Stimulated activated CD8-positive, alpha-beta memory T cell treated with anti-CD3 and anti-CD28 coated beads, Interleukin-4, amount 100 ng/mL, for 4 hours (primary cell): ENCODE measurements at places on chromosomes 5 and 9.

DNA sequence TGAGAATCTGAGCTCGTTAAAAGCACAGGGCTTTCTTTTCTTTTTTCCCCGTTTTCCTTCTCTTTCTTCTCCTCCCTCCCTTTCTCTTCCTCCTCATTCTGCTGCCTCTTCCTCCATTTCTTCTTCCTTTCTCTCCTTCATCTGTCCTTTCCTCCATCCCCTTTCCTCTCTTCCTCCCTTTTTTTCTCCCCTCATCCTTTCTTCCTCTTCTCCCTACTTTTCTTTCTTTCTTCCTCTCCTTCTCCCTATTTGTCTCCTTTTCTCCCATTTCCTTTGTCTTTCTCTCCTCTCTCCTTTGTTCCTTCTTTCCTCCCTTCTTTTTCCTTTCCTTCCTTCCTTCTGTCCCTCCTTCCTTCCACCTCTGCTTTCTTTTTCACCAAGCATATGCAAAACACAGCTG is 649.4 kb downstream of the IRX1 start:
- DNase-seq: no peak

- DNase-seq: no peak
Measured at GRCh38 chr9:134778841-134779411, 101.7 kb upstream of the FCN2 start.

- DNase-seq: no peak
Measured at GRCh38 chr5:175253597-175253996, 190.4 kb downstream of the DRD1 start.

DNA sequence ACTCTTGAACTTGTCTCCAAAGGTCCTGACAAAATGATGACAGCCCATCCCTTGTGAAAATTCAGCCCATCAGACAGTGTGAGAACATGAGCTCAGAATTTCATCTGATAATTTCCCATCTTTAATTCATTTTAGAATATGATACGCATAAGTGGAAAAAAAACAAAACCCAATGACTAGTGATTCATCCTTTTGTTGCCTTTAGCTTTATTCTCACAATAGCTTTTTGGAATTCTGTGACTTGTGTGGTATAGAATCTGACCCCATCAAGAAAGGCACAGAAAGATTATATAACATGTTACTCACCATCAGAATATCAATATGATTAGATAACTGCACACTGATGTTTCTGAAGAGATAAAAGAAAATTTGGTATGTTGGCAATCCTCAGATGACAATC is 16.1 kb upstream of the TMED7 start:
- no peak for DNase-seq

DNA sequence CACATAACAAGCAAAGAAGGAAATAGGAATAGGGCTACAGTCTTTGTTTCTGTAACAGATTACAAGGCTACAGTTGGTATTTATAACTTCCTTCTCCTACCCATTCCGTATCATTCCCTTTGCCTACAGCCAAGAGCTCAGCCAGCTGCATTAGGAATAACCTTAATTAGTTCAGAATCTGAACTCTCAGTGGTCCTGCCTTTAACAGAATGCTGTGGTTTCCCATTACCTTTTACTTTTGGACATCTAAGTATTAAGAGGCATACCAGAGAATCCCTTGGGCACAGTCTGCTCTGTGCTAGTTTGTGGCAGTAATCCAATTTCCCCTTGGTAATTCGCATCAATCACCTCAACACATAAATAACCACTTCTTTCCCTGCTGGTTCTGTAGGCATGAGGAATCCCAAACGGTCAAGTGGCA is 44.2 kb downstream of the PKD2L2 start:
- no peak for DNase-seq

DNA sequence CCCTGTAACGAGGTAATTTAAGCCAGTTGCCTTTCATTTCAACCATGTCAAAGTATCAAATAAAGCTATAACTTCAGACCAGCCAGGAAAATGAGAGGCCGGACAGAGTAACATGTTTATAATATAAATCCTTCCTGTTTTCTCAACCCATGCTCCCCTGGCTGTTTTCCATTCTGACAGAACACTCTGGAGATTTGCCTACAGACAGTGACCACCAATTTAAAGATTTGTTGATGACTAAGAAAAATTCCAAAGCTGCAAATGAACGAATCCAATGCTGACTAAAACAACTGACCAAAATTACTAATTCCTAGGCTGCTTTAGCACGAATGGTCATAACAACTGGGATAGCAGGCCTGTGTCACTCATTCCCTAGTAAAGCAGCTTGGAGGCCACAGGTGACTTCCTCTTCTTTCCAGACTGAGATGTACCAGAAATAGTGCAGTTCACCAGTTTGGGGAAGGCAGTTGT is 141.4 kb downstream of the AOPEP start:
- DNase-seq: no peak

DNA sequence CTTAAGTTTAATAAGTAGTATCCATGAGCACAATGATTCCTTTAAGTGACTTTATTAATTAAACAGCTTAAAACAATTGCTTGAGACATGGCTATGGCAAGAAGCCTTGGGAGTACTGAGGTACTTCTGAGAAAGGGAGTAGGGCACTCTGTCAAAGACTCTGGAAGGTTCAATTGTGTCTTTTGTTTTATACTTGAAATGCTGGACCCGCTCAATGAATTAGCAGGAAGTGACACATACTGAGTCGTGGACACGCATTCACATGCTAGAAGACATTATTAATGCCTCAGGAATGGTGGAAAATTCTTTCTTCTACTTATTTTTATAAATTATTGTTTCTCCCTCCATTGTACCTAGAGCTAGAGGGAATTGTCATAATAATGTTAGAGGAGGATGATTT is 347.3 kb upstream of the ZNF608 start:
- no peak for DNase-seq

DNA sequence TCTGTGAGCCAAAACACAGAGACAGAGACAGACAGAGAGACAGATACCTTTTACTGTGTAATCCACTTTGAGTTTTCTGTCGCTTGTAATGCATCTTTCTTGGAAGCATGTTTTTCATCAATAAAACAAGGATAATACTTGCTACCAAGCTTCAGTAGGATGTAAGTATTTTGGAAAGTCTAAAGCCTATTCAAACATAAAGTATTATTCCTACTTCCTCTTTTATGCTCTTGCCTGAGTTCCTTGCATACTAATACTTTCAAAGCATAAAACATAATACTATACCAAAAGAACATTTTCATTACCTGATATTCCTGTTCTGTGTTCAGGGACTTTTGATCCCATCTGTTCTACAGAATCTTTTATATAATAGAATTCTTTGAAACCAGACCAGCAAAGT is 64.5 kb upstream of the SLC30A5 start:
- DNase-seq: no peak

DNA sequence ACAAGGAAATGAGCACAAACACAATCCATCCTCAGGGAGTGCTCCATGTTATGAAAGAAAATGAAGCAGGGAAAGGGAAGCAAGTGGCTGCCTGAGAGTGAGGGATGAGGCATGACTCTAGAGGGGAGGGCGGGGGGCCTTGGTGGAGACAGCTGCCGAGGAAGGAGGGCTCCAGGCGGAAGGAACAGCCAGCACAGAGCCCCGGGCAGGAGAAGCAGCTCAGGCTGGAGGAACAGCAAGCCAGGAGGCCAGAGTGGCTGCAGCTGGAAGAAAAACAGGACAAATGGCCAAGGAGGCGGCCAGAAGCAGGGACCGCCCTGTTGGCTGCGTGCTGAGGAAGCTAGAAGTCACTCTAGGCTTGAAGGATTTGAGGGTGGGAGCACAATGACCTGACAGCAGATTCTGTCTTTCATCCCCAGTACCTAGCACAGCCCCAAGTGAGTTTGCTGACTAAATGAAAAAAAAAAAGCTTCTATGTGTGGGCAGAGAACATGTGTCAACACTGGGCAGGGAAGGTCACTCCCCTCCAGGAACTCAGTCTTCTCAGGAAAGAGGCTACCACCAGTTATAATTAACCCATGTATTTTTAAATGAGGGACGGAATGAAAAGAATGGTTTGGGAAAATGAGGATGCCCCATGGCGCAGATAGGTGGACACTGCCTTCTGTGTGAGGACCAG is 142.8 kb downstream of the DCP2 start:
- no peak for DNase-seq

DNA sequence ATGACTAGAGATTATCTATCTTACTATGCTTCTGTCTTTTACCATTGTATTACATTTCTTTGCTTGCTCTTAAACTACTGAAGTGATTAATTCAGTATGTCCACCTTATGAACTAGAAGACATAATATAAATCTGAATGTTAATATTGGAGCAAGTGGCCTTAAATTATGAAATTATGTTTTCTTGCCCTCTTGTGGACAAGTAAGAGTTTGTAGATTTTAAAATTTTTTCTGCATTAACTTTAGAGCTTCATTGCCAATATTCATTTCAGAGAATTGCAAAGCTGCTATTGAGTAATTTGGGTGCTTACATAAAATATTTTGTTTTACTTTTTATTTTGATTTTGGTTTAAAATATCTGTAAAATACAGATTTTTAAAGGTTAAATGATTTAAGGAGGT is 55.3 kb downstream of the RANBP17 start:
- no peak for DNase-seq

- no peak for DNase-seq
Measured at GRCh38 chr9:92644278-92644677, 25.7 kb downstream of the IPPK start.

DNA sequence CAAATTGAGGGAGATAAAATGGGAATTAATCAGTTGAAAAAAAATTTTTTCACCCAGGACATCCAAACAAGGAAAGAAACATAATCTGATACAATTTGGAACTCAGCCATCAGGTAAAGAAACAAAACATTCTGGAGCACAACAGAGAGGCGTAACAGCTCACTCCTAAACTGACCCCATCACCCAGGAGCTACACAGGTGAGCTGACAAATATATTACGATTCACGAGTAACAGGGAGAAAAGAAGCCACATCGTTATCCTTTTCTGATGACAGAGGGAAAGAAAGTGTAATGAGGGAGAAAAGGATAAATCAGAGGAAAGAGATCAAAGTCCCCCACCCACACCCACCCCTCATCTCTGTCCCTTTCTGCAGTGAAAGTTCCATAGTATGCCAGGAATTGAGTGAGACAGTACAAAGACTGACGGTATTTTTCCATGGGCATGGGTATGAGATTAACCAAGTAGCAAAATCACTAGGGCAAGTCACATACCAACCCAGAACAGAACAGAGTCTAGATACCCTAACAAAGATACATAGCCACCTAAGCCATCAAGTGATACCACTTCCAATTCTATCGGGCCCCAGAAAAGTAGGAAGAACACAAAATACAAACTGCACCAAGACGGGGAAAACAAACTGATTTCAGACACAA is 45.4 kb downstream of the TMEM245 start:
- DNase-seq: no peak

DNA sequence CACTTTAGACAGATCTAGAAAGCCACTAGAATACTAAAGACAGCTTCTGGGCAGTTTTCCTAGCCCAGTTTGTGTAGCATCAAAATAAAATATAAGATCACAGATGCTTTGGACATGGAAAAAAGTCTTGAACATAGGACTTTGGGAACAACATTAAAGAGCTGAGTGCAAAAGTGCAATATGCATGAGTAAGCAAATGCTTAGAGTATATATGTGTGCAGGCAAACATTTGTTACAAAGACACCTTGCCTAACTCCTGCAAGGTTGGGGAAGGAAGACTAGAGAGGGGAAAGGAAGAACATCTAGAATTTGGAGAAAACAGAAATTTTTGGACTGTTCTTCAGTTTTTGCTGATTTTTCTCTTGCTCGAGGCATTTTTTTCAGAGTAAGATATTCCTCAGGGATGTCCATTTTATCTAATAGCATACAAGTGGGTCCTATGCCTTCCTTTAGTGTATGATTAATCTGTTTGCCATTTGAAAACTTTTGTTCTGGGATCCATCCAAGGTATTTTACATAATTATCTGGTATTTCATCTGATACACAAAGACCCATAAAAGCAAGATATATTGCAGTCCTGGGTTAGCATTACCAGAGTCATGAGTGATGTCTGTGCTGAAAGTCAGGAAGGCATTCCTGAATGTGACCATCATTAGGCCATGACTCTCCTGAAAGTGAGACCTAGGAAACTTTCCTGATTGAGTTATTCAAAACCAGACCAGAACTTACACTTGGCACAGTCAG is 142.0 kb upstream of the RGMB start:
- no peak for DNase-seq

DNA sequence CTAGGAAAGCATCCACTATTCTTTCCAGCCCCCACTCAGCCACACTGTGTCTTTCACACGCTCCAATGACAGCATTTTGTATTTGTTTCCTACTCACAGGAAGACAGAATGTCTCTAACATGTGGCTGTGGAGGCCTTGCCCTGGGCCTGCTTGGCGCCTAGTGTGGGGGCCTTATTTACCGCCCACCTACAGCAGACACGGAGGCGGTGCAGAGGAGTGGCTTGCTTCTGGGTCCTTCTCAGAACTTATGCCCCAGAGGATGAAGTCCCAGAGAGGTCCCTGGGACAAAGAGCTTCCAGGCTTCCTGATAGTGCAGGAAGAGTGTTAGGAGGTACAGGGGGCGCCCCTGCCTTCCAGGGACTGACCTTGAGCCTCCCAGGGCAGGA is 8.5 kb upstream of the MRNIP start:
- no peak for DNase-seq

DNA sequence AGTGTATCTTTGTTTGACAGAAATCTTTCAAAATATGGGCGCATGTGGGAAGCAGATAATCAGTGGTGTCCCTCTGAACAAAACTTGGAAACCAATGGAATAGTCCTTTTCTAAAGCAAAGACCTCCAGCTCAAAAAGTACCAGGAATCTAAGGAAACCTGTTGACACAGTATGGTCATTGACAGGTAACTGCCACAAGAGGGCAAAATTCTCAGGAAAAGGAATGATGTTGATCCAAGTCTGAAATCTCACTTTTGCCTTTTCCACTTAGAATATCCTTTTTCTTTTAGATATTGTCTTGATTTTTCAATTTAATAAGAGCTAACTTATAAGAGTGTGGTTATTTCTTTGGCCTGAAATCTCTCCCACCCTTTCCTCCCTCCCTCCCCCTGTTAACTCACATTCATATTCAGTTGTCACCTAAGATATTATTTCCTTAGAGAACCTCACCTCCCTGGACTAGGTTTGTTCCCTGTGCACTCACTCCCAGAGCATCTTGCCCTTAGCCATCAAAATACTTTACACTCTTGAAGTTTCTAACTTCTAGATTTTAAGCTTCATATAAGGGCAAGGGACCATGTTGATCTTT is 59.0 kb upstream of the BARX1 start:
- DNase-seq: no peak

DNA sequence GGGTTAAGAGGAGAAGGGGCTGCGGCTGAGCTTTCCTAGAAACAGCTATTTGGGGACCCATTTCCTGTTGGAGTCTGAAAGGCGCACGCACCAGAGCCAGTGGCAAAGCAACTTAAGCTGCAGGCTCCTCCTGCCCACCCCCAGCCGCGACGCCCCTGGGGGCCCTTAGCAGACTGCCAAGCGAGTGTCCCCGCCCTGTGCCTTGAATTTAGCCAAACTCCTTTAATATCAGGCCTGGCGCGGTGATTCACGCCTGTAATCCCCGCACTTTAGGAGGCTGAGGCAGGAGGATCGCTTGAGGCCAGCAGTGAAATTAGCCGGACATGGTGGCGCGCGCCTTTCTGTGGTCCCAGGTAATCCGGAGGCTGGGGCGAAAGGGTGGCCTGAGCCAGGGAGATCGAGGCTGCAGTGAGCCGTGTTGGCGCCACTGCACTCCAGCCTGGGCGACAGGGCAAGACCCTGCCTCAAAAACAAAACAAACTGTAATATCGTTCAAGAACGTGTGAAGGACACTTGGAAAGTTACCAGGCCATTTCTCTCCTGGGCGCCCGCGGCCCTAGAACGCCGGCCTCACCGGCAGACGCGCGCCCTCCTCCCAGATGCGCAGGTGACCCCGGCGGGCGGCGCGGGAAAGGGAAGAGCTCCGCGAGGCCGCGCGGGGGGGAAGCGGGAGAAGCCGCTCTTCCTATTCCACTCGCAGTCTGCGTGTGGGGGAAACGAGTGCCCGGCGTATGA is 1.0 kb upstream of the F2R start:
- no peak for DNase-seq

- DNase-seq: no peak
Measured at GRCh38 chr5:151448038-151448985, 909 bp downstream of the SLC36A1 start.
